Right cardiac atrium (tissue), 5 donors: ENCODE measurements at places on chromosomes 6 and 20.

DNA sequence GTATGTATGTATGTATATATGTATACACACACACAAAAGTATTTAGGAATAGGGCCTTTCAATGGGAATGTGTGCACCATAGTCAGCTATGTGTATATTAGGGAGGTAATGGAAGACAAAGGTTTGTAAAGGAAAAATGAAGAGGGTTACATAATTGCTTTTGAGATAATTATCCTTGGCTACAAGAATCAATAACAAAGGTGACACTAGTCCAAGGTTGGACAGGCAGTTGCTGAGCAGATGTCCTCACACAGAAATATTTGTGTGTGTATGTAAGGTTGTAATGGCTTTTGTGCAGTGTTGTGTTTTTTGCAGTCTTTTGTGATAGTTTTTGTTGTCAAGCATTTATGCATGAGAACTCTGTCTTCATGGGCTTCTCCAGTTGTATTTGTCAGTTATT, 157.9 kb upstream of the MARCKS start:
- DNase-seq = no peak

DNA sequence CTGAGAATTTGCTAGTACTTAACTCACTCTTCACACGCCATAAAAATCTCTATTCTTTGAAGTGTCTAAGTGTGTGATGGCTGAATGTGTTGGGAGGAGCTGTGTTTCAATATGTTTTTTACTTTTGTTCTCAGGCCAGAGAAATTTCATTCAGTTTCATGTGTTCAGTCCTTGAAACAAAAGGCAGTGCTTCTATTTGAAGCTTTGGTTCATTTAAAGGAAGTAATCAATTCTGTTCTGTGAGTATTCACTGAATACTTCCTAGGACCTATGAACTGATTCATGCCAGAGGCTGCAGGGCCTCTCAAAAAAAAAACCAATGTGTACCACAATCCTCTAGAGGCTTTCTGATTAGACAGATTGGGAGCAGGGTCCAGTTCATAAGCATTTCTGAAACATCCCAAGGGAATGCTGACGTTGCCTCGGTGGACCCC, 12.4 kb upstream of the F13A1 start:
- DNase-seq = no peak

DNA sequence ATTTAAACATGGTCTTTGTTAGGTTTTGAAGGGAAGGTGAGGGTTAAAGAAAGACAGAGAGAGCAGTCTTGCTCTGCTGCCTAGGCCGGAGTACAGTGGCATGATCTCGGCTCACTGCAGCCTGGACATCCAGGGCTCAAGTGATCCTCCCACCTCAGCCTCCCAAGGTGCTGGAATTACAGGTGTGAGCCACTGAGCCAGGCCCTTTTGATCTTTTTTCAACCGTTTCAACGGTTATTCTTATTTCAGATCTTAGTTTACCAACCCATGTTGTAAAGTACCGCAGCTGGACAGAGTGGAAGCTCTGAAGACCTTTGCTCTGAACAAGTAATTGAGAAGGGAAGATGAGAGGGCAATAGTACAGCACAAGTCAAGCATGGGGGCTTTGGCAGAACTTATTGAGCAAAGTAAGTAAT, 1.2 kb upstream of the SRPK1 start:
- DNase-seq = no peak

DNA sequence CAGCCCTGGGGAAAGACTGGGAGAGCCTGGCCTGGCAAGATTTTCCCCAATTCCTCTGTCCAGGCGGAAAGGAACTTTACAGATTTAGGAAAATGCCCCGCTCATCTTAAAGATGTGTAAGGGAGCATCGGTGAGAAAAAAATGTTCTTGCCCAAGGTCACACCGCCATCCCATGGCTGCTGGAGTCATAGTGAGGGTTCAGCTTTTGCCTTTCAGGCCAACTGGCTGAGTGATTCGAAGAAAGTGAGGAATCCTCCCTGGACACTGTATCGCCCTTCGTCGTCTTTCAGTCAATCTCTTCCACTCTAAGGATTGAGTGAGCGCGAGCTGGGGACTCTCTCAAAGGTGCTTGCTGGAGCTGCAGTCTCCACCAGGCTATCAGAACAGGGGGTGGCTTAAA, 1.4 kb downstream of the WFDC2 start:
- no peak for DNase-seq
